Astrocyte (in vitro differentiated cells and primary cell): ENCODE measurements at places on chromosomes 11 and 22.

- peak; percentile 16 for DNase-seq
These were observed 891 bp downstream of the SAMM50 start for GRCh38 chr22:43955883-43956782.

DNA sequence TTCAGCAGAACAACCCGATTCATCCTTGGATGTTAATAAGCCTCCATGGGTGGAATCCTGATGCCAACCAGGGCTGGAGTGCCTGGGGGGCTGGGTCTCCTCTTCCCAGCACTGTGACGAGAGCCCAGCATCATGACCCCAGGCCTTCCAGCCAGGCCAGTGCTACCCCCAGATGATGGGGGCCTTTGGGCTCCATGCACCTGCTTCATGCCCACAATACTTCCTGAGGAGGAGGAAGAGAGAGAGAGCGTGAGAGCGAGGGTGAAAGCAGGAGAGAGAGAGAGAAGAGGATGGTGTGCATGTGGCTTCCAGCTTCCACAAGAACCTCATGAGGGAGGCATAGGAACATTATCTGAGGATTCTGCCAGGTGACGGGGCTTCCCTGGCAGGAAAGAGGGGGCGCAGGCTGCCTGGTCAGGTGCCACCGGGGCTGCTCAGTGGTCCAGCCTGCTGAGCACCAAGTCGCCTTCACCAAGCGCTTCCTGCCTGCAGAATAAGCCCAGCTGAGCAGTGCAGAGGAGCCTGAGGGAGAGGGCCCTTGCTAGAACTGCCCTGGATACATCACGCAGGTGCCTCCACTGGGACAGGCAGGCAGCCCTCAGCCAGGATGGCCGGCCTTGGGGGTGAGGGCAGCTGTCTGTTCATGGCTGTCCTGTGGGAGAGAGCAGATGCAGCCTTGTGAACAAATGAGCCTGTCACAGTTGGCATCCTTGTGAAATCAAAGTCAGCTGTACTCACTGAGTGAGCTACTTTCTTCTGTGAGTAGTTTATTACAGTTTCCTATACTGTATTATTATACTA lies 243.3 kb upstream of the B3GAT1 start:
- DNase-seq: no peak

- DNase-seq: no peak
These were observed 113.7 kb upstream of the NAV2 start for GRCh38 chr11:19598876-19599486.

GRCh38 chr22:23685205-23685784 lies 5.5 kb upstream of the RGL4 start:
- peak; percentile 9 for DNase-seq

GRCh38 chr22:46036558-46037408 lies 59.8 kb upstream of the WNT7B start:
- DNase-seq: no peak

DNA sequence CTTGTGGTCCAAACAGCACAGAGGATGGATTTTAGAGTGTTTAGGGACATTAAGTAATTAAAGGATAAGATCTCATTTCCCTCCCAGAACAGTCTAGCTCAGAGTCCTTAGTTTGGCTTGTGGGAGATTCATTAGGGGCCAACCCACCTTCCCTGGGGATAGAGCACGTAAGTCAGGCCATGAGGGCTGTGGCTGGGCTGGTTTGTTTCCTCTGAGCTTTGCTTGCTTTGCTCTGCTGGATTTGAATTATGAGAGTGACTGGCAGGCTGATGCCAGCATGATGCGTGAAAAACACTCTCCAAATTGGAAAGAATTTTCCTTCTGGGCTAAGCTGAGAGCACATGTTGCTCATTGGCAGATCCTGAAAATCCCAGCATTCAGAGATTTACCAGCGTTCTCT lies 84.7 kb upstream of the HEPHL1 start:
- DNase-seq: no peak

GRCh38 chr11:22263613-22264012 lies 70.7 kb downstream of the ANO5 start:
- DNase-seq: no peak

DNA sequence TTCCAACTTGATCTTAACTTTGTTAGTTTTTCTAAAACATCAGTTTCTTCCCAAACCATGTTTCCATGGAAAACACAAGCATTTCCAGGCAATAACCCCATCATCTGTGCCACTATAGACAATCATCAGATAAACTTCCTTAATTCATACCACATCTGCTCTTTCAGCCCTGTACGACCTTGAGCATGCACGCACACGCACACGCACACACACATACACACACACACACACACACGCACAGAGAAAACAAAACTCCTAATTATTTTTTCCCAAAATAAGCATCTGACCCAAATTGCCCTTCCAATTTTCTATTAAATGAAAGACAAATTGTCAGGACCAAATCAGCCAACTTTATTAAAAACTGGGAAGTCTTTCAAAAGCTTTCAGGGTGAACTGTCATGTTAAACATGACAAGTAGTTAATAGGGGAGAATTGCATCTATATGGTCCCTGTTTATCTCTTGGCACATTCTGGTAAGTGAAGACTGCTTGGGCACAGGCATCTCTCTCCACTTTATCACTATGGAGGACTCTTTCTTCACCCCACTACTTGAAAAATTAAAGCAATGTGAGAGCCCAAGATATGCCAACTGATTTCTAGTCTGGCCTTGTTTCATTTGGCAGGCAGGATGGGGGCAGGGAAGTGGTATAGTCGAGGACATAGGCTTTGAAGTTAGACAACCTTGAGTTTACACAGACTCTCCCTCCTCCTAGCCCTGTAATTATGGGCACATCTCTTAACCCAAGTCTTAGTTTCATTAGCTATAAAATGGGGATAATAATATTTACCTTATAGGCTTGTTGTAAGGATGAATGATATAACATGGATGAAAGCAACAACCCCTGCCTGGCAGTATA lies 15.1 kb downstream of the ADM start:
- DNase-seq: no peak

DNA sequence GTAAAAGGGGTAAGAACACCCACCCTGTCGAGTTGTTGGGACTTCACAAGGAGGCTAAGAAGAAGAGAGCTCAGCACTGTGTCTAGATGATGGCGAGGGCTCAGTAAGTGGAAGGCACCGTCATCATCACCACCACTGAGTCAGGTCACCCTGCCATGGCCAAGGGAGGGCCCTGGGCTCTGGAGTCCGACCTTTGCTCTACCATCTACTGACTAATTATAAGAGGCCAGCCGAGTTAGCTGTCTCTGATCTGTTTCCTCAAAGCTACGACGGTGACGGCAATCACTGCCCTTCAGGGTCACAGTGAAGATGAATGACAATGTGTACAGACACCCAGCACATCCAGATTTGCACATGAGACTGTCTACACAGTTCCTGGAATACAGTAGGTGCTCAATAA lies 29.3 kb downstream of the KIAA0930 start:
- no peak for DNase-seq
